ENCODE measurements at places on chromosomes 12 and 14.

DNA sequence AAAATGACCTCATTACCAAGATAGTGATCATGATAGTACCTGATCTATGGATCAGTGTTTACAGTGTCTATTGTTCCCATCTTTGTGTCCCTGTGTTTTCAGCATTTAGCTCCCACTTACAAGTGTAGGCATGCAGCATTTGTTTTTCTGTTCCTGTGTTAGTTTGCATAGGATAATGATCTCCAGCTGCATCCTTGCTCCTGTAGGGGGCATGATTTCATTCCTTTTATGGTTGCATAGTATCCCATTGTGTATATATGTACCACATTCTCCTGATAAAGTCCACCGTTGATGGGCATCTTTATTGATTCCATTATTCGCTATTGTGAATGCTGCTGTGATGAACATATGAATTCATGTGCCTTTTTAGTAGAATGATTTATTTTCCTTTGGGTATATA lies 215.4 kb upstream of the NAV3 start:
- DNase-seq, result no peak

- no peak for DNase-seq
Measured at GRCh38 chr12:124573839-124574786, 6.7 kb upstream of the NCOR2 start.

DNA sequence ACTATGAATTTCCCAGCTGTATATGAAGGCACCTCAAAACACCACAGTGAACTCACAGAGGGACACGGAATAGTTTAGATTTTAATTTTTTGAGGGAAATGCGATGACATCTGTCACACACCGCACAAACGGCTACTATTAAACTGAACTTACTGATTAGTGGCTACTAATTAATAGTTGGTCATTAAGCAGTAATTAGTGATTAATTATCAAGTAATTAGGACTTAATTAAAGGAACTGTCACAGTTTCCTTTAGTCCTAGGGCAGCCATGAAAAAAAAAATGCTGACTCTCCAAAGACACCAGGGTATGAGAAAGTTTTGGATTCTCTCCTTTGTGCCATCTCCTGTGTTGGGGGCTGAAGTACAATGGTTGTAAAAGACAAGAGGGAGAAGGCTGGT lies 2.9 kb downstream of the OAS1 start:
- no peak for DNase-seq

DNA sequence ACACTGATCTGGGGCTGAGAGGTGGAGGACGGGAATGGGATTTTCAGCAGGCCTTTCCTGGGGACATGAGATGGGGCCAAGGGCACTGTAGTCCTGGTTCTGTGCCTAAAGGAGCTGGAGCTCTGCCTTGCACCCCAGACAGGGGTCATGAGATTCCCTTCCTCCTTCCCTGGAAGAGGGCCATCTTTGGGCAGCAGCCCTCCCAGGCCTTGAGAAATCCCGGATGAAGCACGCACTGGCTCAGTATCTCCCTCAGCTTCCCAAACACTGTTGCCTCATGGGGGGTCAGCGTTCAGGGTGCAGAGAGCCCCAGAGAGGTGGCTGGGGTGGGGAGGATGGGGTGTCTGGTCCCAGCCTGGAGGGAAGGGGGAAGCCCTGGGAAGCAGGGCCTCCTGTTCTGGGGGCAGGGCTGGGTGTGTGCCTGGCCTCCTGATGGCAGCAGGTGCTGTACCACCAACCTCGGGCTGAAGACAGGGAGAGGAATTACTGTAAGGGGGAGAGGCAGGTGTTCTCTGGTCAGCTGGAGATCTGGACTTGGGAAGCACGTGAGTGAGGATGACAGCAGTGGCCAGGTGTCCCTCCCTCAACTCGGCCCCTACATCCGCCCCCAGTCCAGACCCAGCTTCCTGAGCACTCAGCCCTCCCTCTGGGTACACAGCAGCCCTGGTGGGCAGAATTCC lies 8.4 kb upstream of the NR4A1 start:
- no peak for DNase-seq

GRCh38 chr14:103023881-103024473 lies 33.4 kb downstream of the CDC42BPB start:
- no peak for DNase-seq

DNA sequence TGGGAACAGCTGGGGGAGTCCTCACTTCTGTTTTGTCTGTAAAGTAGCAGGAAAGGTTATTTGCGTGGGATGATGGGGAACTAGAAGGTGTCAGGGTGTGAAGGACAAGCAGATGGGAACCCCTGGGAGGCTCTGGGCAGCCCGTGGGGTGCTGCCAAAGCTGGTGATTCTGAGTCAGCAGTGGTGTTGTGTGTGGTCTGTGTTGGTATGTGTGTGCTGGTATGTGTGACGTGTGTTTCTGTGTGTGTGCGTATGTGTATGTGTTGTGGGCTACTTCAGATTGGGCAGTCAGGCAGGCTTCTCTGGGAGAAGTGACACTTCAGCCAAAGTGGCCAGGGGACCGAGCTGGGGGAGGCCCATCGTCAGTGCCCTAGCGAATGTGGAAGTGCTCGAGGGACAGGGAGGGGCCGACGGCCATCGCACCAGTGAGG lies 15.3 kb upstream of the BDKRB2 start:
- DNase-seq, result no peak

- DNase-seq, result no peak
Measured at GRCh38 chr12:120207227-120207626, 6.3 kb upstream of the RPLP0 start.

GRCh38 chr14:54435500-54435981 lies 5.6 kb downstream of the CNIH1 start:
- DNase-seq, result no peak

DNA sequence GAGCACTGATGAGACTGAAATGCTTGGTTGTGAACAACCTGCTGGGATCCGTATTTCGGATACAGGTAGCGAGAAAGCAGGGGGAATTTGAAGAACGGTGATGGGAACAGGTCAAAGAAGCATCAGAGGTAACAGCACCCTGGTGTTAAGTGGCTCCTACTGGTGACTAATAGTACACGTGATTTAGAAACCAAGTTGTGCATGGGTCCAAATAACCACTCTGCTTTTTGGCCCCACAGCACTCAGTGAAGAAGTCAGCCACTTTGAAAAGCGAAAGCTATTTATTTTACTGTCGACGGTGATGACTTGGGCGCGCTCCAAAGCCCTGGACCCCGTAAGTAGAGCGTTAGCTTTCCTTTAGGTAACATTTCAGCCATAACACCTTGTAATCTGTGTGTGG lies 16.7 kb downstream of the AK7 start:
- no peak for DNase-seq

GRCh38 chr14:75514673-75515628 lies 7.3 kb upstream of the BATF start:
- peak; percentile 82 for DNase-seq

DNA sequence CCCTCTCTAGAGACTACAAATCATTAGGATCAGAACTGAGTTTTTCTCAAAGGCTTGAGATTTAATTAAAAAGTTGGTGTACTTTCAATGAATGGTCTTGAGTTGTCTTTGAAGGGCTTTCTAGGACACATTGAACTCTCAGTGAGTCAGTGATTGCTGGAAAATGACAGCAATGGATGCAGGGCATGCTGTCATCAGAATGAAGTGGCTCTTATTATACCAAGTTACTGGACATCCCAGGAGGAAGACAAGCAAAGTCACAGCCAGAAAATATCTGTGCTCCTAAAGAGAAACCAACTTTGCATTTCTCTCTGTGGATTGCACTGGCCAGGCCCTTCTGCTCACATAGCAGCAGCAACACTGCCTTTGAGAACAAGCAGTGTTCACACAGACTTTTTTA lies 112.6 kb downstream of the PRIMA1 start:
- DNase-seq, result no peak

DNA sequence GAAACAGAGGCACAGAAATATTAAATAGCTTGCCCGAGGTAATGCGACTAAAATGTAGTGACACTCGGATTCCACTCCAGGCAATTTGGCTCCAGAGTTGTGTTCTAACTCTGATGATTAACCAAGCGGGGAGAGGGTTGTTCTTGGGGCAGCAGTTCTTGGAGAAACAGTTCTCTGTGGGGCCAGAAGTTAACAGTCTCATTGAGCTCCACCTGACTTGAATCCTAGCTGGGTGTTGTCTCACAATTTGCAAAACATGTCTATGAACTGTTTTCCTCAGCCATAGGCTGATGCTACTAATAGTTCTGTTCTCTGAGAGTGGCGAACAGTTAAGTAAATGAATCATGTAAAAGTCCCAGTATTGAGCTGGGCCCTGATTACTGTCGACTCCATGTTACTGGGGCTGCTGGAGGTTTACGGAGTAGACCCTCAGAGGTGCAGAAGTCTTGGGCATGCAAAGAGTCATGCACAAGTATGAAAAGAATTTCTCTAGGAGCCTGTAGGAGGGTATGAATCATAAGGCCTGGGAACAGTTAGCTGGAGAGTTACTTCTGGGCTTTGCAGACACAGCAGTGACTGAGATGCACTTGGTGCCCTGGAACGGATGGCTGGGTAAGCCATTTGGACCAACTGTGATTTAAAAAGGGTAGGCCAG lies 15.4 kb upstream of the NIN start:
- DNase-seq, result no peak

DNA sequence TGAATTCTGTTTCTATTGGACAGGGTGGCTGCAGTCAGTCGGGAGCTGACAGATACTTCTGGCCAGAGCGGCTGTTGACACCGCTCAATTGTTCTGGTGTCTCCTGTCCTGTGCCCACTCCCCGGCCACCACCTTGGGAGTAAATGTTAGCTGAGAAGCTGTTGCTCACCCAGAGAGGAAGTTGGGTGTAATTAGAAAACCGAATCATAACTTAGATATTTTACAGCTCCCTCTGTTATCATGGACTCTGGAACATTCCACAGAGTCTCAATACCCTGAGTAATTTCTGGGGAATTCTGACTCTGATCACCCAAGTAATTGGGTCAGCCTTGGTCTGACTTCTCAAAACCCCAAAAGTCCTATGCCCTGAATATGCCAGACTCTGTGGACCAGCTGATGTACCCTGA lies 58.3 kb upstream of the RFLNA start:
- DNase-seq, result no peak

DNA sequence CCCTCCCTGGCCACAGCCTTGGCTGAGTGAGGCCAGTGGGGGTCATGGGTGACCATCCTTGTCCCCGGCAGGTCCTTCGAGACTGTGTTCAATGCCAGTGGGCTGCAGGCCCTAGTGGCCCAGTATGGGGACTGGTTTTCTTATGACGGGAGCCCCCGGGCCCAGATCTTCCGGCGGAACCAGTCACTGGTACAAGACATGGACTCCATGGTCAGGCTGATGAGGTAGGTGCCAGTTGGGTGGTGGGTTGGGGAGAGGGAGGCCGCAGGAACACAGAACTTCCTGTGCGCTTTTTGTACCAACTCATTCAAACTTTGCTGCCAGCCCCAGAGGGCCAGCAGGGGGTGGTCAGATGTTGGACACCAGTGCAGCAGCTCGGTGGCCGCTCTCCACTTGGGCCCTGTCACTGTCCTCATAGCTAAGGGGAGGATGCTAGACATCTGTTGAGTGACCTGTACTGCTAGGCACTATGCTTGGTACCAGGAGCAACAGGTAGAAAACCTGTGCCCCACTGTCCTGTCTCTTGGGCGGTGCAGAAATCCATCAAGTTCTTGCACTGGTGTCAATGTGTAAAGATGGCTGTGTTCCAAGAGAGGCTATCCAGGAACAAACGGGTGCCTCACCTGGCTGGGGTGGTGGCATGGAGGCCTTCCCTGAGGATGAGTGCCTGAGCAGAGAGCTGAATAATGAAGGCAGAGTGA lies 16.7 kb downstream of the SDS start:
- no peak for DNase-seq

DNA sequence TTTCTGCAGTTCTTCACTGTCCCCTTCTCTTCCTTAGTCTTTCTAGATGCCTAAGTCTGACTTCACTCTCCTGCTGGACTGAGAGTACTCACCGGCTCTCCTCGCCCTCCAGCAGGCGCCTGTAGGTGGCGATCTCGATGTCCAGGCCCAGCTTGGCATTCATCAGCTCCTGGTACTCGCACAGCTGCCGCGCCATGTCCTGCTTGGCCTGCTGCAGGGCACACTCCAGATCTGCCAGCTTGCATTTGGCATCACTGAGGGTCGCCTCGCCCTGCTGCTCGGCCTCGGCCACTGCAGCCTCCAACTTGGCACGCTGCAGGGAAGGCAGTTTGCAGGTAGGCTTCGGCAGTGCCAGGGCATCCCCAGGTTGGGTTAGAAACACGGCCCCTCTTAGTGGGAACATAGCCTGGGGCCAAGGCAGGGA lies 5.2 kb downstream of the KRT84 start:
- no peak for DNase-seq

DNA sequence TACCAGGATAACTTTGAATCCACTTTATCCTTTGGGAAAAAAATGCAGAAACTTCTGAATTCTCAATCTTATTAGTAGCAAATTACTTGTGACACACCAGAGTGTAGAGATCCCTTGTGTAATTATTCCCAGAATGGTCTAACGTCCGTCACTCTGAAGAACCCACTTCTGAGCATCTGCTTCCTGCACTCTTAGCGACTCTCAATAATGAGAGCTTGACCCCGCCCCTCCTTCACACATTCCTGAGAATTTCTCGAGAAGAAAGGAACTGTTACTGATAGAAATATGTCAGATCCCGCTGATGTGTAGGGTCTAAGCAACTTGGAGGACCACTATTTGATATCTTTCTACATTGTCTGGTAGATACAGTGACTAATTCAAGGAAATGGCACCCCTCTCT lies 218.3 kb upstream of the PDZRN4 start:
- DNase-seq, result no peak

DNA sequence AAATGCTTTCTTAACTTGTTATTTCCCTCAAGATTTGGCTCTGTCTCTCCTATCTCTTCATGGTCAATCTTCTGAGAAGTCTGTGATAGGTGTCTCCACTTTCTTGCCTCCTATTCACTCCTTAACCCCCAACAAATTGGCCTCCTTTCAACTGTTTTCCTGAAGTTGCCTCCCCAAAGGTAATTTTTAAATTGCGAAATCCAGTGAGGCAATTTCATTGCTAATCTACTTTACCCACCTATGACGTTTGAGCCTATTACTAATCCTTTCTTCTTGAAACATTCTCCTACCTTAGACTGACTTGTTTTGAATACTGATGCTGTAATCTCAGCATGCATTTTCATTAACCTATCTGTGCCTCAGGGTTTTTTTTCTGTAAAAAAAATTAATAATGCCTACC lies 6.0 kb upstream of the KCNH5 start:
- DNase-seq, result no peak

GRCh38 chr14:103869406-103870143 lies 22.2 kb upstream of the PPP1R13B start:
- no peak for DNase-seq

DNA sequence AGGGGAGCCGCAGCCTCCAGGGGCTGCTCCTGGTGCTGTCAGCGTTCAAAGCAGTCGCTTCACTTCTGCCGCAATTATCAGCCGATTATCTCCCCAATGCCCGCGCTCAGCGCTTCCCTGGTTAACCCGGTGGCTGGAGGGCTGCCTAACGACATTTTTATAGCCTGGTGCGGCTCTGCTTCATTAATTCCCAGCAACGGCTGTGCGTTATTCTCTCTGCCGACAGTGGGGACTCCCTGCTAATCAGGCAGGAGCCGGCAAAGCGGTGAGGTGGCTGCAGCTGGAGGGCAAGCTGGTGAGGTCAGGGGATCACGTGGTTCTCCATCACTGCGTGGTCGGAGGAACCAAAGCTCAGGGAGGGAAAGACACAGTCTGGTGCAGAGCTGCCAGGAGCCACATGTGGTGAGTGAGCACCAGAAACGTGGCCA lies 62.9 kb downstream of the GLRX5 start:
- DNase-seq, result no peak
